ENCODE measurements at places on chromosomes 13 and 19. TPM values are rescaled to one million over a fixed set of nuclear protein-coding genes. Genes with fewer than 3 reads are reported as not detected.

SCGB2B2 gene
- 0.09 TPM for total RNA-seq

ETV2 gene
- 1.6 TPM for total RNA-seq

FAM124A gene
- total RNA-seq, result 3.3 TPM

ADGRE1 gene
- not detected for total RNA-seq

TUBB4A gene
- total RNA-seq, result 0.41 TPM

PRR19 gene
- total RNA-seq, result 0.90 TPM

FCER2 gene
- not detected for total RNA-seq

F10 gene
- 2.7 TPM for total RNA-seq

SIAH3 gene
- total RNA-seq, result not detected

EHD2 gene
- total RNA-seq, result 110 TPM

AMH gene
- total RNA-seq, result 1.8 TPM

VAV1 gene
- total RNA-seq, result not detected

PRSS57 gene
- total RNA-seq, result not detected

ZNF791 gene
- 16.1 TPM for total RNA-seq

GJB2 gene
- total RNA-seq, result 0.18 TPM

FRY gene
- total RNA-seq, result 4.3 TPM

ZNF296 gene
- not detected for total RNA-seq

ZNF66 gene
- total RNA-seq, result 4.0 TPM

PEG3 gene
- total RNA-seq, result 0.49 TPM

NLRP5 gene
- total RNA-seq, result not detected

RETN gene
- not detected for total RNA-seq

ZNF564 gene
- 13.2 TPM for total RNA-seq

ERICH6B gene
- not detected for total RNA-seq

CYP4F2 gene
- total RNA-seq, result not detected

PRR20B gene
- not detected for total RNA-seq

CCDC70 gene
- total RNA-seq, result not detected

FGF9 gene
- 0.18 TPM for total RNA-seq

SHC2 gene
- total RNA-seq, result 3.3 TPM

NLRP11 gene
- total RNA-seq, result not detected

ZSWIM9 gene
- total RNA-seq, result 2.7 TPM

KIRREL2 gene
- total RNA-seq, result 0.25 TPM

GRIK5 gene
- 0.08 TPM for total RNA-seq

GPR18 gene
- total RNA-seq, result not detected

EDDM13 gene
- not detected for total RNA-seq

CCDC194 gene
- not detected for total RNA-seq

FAM216B gene
- not detected for total RNA-seq
